ENCODE measurements at places on chromosomes 7 and 10. TPM values are rescaled to one million over a fixed set of nuclear protein-coding genes. Genes with fewer than 3 reads are reported as not detected.

Gene GRM8
- polyA plus RNA-seq, result not detected

Gene VWC2
- polyA plus RNA-seq, result not detected

Gene MDH2
- polyA plus RNA-seq, result 237 TPM

Gene ANKRD2
- 1.2 TPM for polyA plus RNA-seq

Gene WDFY4
- not detected for polyA plus RNA-seq

Gene PTPRN2
- not detected for polyA plus RNA-seq

Gene FGL2
- not detected for polyA plus RNA-seq

Gene SPDYE8
- polyA plus RNA-seq, result not detected

Gene CALHM1
- polyA plus RNA-seq, result not detected

Gene SLC18A3
- not detected for polyA plus RNA-seq

Gene XRCC2
- 1.5 TPM for polyA plus RNA-seq

Gene SAMD9
- polyA plus RNA-seq, result 4.8 TPM

Gene AGAP3
- polyA plus RNA-seq, result 124 TPM

Gene TFEC
- polyA plus RNA-seq, result not detected

Gene STOX1
- polyA plus RNA-seq, result 0.02 TPM

Gene CYP26C1
- not detected for polyA plus RNA-seq

Gene HMX3
- not detected for polyA plus RNA-seq

Gene PIP
- polyA plus RNA-seq, result not detected

Gene CCNJ
- polyA plus RNA-seq, result 2.3 TPM

Gene DGKB
- polyA plus RNA-seq, result not detected

Gene FAM131B
- 0.07 TPM for polyA plus RNA-seq

Gene BAMBI
- 2.9 TPM for polyA plus RNA-seq

Gene DNAJB6
- polyA plus RNA-seq, result 97.9 TPM

Gene CRCP
- 12.5 TPM for polyA plus RNA-seq

Gene SMKR1
- polyA plus RNA-seq, result 1.0 TPM

Gene BMPER
- polyA plus RNA-seq, result 0.07 TPM

Gene CLIP2
- polyA plus RNA-seq, result 5.4 TPM

Gene ALOX5
- not detected for polyA plus RNA-seq

Gene CALHM2
- 9.8 TPM for polyA plus RNA-seq

Gene OR6B1
- polyA plus RNA-seq, result not detected

Gene CTAGE15
- polyA plus RNA-seq, result 0.51 TPM

Gene ELMO1
- not detected for polyA plus RNA-seq

Gene TMEM178B
- not detected for polyA plus RNA-seq

Gene RTKN2
- polyA plus RNA-seq, result 1.1 TPM

Gene HMX2
- not detected for polyA plus RNA-seq

Gene GARIN1A
- 0.07 TPM for polyA plus RNA-seq

Gene OPALIN
- polyA plus RNA-seq, result not detected

Gene PRPS1L1
- not detected for polyA plus RNA-seq

Measured in foreskin keratinocyte (primary cell).